SK-N-SH (cell line): ENCODE measurements at places on chromosomes 16 and 17.

GRCh38 chr17:55545806-55546205 is 34.6 kb upstream of the SMIM36 start:
- no peak for DNase-seq

- no peak for DNase-seq
These were observed 39.3 kb upstream of the IL21R start for GRCh38 chr16:27362570-27363245.

- DNase-seq: no peak
These were observed 33.0 kb downstream of the STAT3 start for GRCh38 chr17:42354956-42355843.

- peak; percentile 99 for DNase-seq
These were observed 30.2 kb upstream of the ABCC3 start for GRCh38 chr17:50604513-50604912.

DNA sequence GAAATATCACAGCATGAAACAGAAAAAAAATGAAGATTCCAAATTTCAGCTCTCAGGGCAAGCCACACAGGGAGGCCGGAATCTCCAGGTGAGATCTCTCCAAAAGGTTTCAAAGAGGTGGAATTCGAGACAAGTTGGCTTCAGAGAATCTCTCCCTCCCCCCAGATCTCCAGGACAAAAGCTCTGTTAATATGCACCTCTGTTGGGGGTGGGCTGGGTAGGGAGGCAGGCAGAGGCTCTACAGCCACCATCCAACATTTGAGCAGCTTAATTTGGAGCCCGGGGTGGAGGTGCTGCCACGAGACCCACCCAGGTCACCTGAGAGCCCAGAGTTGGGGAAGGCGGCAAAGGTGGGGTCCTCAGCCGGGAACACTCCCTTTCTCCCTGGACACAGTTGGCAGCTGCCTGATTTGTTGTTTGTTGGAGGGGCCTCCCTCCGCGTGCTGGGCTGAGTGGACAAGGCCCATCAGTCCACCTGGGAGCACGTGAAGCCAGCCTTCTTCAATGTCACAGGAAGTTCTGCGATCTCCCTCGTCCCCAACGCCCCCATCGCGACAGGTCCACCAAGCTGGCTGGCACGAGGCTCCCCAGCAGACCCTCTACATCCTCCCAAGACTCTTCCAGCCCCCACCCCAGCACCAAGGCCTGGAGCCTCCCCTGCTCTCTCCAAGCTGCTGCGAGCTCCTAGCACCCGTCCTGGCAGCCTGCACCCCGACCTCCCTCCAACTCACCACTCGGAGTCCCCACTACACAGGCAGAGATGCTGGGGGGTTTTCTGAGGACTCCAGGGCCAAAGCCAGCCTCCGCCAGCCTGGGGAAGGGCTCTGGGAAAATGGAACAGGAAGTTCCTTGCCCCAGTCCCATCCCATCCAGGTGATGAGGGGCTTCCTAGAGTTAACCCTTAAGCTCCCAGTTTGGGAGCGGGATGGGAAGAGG is at the start of gene ZSCAN10:
TSS of gene ZSCAN10 (minus strand) at position 836 of the 936 bp plus-strand sequence. CDS start 6,357 bp downstream, outside the sequence.
- no peak for DNase-seq

GRCh38 chr16:70437582-70438557 is 1.0 kb downstream of the ST3GAL2 start:
- peak; percentile 41 for DNase-seq

DNA sequence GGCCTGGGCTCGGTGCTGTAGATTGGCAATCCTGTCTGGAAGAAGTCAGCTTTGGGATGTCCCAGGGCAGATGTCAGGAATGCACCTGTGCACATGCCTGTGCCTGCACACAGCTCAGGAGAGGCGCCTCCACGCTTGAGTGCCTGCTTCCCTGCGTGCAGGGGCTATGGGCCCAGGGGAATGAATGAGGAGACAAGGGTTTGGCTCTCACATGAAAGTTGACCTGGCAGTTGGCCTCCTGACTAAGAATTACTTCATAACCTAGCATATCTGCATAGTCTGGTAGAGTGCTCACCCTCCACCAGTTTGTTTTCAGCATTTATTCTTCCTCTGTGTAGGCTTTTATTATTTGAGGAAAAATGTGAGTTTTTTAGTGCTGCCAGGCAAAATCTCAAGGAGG is 50.0 kb downstream of the PLD6 start:
- no peak for DNase-seq

DNA sequence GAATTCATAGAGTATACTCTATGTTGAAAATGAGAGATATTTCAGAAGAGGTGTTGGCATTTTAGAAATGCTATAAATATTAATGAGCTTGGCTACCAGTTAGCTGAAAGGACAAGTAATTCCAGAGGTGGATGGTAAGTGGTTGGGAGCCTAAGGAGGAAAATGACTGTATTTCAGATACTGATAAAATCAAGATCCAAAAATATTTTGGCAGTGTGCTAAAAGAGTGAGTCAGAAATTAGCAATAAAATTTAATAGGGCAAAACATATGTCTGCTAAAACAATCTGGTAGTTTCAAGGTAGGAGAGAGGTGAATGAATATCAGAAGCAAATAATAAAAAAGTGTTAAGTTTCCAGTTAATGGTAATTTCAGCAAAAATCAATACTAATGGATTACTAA is 1287.9 kb downstream of the CDH8 start:
- no peak for DNase-seq

GRCh38 chr17:42340691-42341127 is 47.5 kb downstream of the STAT3 start:
- DNase-seq: no peak
